ENCODE measurements at places on chromosomes 7 and 10. TPM values are rescaled to one million over a fixed set of nuclear protein-coding genes. Genes with fewer than 3 reads are reported as not detected.

Gene CPA2
- 0.34 TPM for polyA plus RNA-seq

Gene METTL27
- polyA plus RNA-seq, result 12.2 TPM

Gene HOXA11
- polyA plus RNA-seq, result 35.3 TPM

Gene RNF32
- 2.9 TPM for polyA plus RNA-seq

DNA sequence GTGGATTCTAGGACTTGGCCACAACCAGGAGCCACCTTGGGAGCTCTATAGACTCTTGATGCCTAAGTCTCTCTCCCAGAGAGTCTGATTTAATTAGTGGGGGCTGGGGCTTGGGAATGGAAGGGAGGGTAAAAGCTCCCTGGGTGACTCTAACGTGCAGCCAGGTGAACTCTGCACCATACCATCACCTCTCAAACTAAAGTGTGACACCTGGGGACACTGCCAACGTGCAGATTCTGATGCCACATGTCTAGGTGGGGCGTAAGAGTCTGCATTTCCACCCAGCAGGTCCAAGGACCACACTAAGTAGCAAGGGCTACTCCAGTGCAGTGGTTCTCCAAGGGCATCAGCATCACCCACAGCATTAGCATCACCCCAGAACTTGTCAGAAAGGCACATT is 28.3 kb downstream of the LRRC20 start:
- DNase-seq, result no peak

- DNase-seq, result no peak
Measured at GRCh38 chr10:11322698-11323097, 288.8 kb downstream of the USP6NL start.

DNA sequence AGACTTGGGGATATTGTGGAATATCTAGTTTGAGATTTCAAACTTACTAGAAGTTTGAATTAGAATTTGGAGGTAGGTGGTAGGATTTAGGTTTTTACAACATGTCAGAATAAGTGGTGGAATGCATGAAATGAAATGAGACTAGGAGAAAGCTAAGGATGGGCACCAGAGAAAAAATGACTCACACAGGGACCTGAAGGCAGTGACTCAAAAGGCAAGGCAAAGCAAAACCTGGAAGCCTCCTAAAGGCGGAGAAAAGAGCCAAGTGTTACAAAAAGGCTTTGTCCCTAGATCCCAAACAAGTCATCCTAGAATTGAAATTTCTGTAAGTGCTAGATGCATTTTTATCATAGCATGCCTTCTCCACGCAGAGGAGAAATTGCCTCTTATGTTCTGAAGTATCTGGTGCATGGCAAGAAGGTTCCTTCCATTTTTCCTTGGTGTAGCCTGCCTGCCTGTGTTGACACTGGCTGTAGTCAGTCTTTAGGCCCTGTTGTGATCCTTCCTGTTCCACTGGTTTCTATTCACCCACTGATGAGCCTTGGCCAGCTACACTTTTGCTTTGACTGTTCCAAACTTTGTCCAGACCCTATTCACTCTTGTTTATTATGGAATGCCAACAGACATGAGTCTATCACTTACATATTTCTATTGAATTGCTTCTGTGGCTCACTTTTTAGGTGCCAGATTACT is 109.3 kb downstream of the ETV1 start:
- DNase-seq, result no peak

DNA sequence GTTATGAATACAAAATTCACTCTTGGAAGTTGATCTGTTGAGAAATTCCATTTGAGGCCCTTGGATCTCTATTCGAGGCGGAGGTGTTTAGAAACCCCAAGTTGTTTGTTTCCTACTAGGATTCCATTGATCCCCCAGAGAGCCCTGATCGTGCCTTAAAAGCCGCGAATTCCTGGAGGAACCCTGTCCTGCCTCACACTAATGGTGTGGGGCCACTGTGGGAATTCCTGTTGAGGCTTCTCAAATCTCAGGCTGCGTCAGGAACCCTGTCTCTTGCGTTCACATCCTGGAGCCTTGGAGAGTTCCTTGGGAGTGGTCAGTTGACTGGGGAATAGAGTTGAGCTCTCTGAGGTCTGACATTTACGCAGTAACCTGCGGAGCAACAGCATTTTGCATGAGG is 1.2 kb downstream of the CFAP69 start:
- DNase-seq, result no peak

- DNase-seq, result no peak
Measured at GRCh38 chr7:24707988-24708615, 49.2 kb downstream of the GSDME start.

DNA sequence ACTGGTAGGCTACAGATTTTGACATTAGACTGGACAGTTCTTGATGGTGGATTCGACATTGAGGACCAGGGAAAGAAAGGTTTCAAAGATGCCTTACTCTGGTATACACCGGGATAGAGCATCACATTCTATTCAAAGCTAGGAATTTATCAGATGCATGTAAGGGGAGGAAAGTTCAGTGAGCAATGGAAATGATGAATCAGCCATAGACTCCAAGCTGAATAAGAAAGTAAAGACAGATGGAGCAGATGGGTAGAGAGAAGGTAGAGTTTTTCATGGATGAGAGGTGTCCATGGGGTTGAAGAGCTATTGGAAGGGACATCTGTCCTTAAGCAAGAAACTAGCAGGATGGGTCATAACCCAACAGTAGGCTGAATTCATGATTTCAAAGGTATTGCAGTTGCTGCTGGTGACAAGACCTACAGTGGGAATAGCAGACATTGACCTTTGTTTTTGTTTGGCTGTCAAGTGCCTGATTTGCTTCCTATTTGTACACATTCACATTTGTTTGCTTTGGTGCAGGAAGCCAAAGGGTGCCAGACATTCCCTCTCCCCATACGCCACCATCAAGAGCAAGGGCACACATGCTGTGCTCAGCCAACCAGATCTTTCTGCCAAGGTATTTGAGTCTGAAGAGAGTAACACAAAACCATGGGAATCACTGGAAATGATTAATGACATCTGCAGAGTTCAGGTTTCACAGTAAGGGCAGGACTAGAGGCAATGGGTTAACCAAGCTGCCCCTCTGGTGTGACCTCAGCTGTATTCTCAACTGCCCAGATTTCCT is 8.6 kb upstream of the CACUL1 start:
- peak; percentile 71 for DNase-seq

DNA sequence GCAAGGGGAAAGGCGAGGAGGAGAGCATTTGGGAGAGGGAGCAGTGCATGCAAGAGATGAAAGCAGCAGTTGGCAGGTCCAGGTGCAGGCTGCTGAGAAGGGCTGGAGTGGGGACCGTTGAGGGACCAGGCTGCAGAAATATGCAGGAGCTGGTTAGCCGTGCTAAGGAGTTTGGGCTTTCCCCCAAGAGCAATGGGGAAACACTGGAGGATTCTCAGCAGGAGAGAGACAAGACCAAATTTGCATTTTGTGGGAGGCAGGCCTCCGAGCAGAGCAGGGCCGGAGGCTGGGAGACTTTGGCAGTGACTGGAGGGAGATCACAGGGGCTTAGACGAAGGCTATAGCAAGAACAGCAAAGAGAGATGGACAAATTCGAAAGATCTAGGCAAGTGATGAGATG is 11.8 kb downstream of the BTBD16 start:
- no peak for DNase-seq

DNA sequence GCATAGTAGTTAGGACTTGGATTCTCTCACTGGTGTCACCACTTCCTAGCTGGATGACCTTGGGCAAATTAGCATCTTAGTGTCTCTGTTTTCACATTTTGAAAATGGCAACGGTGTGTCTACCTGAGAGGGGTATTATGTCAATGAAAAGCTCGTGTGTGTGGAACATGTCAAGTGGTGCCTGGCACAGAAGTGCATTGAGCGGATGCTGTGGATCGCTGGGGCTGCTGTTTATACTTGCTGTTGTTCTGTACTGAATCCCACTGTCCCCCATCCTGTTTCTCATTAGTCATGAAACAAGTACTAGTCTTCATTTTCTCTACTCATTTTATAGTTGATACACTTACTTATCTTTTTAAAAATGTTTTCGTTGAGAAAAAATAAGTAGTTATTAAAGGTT is 26.1 kb downstream of the RBM33 start:
- DNase-seq, result no peak

GRCh38 chr10:110426294-110427181 is 71.2 kb upstream of the DUSP5 start:
- no peak for DNase-seq

DNA sequence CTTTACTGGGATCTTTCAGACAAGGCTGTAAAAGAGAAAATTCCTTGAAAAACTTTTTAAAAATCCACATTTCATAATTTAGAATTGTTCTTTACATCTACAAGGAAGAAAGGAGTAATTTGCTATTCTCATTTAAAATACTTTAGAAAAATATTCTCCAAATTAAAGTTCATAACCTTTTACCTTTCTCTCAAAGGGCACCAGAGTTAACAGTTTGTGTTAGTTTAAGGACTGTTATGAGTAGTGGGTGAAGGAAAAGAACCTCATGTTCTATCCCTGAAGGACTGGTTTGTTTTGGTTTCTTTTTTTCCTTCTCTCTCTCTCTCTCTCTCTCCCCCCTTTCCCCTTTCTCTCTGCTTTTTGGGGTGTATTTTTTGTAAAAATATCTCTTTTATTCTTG is 4.1 kb downstream of the AGMO start:
- no peak for DNase-seq

DNA sequence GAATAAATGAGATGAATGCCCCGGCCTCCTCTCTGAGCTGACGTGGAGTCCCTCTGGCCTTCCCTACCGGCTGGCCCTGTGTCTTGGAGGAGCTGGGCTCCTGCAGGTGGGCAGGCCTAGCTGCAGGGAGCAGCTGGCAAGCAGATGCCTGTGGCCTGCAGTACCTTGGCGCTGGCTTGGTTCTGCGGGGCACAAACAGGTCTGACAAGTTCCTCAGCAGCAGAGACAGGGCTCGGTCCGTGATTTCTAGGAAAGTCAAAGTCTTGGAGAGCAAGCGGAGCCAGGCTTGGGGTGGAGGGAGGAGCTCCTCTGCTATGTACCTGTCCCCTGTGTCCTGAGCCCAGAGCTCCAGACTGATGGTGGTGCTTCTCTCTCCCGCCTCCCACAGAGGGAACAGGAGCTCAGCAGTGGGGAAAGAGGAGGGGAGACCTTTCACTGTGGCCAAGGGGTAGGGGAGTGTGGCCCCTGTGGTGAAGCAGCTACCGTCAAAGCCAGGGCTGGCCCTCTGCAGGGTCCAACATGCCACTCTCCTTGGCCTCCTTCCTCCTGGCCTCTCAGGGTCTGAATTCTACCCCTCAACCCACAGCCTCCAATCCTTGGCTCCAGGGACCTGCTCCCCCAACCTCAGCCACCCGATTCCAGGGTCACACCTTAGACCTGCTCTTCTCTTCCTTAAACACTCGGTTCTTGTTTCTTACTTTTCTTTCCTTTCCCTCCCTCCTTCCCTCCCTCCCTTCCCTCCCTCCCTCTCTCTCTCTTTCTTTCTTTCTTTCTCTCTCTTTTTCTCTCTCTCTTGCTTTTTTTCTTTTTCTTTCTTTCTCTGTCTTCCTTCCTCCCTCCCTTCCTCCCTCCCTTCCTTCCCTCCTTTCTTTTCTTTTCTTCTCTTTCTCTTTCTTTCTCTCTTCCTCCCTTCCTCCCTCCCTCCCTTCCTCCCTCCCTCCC is 20.1 kb downstream of the MYL10 start:
- DNase-seq, result no peak

DNA sequence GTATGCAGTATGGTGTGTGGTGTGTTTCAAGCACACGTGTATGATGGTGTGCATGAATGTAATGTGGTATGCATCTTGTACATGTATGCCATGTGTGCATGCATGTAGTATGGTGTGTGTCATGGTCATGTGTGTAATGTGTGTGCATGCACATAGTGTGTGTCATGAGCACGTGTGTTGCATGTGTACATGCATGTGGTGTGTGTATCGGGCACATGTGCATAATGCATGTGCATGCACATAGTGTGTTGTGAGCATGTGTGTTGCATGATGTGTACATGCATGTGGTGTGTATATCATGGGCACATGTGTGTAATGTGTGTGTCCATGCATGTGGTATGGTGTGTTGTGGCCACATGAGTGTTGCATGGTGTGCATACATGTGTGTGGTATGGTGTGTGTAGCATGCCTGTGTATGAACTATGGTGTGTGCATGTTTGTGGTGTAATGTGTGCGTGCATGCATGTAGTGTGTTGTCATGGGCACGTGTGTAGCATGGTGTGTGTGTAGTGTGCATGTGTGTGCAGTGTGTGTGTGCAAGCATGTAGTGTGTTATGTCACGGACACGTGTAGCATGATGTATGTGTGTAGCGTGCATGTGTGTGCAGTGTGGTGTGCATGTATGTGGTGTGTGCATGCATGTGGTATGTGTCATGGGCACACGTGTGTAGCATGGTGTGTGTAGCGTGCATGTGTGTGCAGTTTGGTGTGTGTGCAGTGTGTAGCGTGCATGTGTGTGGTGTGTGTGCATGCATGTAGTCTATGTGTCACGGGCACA is 17.6 kb downstream of the KNDC1 start:
- no peak for DNase-seq

DNA sequence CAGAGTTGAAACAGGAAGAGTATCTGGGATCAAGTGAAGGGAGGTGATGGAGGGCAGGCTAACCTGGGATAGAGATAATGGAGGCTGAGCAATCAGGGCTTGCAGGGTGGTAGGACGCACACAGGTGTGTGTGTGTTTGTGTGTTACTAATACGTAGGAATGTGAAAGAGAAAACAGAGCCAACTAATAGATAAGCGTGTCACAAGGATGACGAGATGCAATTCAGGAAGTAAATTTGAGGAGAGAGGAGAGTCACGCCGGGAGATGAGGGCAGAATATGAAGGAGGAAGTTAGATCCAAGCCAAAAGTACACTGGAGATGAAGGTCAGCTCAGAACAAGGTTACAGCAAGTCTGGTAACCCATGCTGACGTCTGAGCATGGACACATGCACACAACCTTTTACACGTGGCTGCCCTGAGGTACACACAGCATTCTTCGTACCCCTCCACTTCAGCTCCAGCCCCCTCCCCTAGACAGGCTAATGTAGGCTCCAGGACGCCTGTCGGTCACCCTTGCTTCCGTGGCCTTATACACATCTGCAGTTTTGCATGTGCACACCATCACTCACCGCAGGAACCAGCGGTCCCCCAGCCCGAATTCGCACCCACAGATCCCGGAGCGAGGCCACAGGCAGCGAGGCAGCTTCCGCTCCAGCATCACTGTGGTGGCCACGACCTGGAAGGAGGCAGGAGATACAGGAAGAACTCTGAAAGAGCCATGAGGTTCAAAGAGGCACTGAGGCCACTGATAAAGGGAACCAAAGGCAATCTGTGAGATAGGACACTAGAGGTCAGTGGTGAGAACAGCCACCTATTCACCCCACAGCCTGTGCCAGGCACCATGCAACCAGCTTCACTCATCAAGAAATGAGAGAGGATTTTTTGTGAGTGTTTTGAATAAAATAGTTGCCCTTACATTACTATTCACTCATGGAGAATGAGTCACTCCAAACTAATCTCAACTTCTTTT is 23.7 kb upstream of the TRPV6 start:
- DNase-seq, result no peak

DNA sequence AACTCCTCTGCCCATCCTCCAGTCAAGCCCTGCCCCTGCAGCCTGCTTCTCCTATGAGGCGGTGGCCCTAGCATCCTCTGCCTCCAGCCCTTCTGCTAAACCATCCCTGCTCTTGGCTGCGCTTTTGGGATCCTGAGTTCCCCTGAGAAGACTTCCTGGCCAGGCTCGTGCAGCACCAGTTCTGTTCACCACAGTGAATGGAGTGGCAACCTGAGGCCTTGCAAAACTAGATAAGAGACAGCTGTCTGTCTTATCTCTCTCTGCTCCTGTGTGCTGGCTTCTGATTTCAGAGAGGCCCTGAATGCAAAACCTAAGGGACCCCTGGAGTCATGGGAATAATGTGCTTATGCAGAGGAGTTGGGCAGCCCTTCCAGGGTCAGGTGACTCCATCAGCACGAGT is 119.2 kb downstream of the TMEM178B start:
- DNase-seq, result no peak

- no peak for DNase-seq
Measured at GRCh38 chr7:5797716-5798115, 16.3 kb upstream of the RNF216 start.

- no peak for DNase-seq
Measured at GRCh38 chr10:70762441-70763175, 22.6 kb downstream of the TBATA start.

Data from right renal cortex interstitium (tissue), 3 donors.